ENCODE measurements at places on chromosomes 11 and 22.

DNA sequence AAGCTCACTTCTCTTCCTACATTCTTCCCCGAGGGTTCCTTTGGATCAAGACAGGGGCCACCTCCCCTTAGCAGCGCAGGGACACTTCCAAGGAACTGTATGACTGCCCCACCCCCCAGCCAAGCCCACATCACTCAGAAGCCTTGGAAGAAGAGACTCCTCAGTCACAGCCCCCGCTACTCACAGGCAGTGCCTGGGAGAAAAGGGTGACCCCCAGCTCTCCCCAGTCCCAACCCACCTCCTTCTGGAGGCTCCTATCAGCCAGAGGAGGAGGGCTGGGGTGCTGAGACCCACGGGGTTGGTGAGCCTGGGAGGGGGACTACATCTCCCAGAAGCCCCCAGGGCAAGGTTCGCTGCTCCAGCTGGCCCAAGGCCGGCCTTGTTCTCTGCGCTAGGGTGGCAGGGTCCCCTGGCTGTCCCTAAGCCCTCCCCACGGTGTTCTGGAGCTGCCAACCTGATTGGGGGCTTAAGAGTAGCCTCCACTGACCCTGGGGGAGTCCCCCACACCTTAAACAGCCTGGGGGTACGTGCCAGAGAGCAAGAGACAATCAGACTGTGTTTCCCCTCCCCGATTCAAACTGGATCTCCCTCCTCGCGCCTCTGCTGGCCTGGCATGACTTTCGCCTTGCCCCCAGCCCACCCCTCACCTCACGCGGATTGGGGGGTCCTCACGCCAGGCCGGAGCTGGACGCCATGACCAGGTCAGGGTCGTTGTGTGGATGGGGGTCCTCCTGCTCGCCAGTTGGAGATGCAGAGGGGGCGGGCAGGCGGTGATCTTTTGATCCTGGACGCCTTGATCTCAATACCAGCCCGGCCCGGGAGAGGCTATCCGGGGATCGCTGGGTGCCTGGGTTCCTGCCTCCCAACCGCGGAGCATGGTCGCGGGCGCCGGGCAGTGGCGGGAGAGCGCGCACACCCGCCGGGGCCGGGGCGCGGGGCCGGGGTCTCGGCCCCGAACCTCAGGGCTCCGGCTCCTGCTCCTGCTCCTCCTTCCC, 838 bp downstream of the BCL9L start:
- DNase-seq = peak; percentile 66

DNA sequence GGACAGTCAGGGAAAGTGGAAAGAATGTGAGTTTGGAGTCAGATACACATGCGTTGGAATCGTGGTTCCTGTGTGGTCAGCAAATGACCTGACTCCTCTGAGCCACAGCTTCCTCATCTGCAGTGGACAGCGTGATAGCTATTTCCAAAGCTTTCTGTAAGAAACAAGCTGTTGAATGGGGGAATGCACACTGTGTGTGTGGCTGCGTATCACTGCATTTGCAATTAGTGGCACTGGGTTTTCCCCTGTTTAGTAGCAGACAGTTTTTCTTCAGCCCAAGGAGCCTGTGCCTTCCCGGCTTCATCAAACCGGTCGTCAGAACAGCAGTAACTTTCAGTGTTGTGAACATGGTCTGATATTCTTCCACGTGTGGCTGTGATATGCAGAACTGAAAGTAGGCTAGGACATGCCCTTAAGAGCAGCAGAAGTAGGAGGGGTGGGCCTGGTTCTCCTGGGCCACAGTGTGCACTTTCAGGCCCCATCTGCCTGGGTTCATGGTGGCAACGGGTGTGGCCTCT, 121.5 kb downstream of the RRAS2 start:
- DNase-seq = no peak

DNA sequence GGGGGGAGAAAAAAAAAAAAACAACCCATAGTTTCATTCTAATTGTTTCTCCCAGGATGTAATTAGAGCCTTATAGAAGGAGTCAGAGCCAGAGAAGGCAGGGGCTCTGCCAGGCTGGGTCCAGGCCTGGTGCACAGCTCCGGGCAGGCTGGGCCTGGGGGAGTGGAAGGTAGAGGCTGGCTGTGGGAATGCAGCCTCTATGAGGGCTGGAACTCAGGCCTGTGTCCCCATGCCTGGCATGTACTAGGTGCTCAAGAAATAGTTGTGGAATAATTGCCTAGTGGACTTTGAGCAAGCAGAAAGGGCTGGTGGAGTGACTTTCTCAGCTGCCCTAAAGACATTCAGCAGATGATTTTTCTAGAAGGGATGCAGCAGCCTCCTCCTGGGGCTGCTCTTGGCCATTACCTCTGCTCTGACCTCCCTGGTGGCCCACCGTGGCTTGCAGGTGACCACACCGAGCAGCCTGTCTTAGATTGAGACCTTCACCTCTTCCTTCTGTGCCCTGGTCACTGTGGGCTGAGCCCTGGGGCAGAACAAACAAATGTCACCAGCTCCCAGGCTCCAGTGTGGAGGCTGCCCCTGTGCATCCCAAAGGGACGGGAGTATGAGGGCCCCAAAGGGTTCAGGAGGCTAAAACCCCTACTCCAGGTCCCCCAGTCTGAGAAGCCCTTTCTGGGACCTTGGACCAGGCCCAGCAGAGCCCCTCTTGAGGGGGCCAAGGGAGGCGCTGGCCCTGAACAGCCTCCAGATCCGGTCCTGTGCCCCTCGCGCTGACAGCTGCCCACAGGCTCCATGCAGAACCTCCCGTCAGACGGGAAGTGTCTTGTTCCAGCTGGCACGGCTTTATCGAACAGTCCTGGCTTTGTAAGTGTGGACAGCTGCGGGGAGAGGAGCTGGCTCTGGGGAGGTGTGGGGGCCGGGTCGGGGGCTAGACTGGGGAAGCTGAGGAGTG, 18.8 kb downstream of the MYEOV start:
- DNase-seq = no peak

GRCh38 chr22:23143119-23143518, 1.3 kb upstream of the RSPH14 start:
- DNase-seq = no peak

DNA sequence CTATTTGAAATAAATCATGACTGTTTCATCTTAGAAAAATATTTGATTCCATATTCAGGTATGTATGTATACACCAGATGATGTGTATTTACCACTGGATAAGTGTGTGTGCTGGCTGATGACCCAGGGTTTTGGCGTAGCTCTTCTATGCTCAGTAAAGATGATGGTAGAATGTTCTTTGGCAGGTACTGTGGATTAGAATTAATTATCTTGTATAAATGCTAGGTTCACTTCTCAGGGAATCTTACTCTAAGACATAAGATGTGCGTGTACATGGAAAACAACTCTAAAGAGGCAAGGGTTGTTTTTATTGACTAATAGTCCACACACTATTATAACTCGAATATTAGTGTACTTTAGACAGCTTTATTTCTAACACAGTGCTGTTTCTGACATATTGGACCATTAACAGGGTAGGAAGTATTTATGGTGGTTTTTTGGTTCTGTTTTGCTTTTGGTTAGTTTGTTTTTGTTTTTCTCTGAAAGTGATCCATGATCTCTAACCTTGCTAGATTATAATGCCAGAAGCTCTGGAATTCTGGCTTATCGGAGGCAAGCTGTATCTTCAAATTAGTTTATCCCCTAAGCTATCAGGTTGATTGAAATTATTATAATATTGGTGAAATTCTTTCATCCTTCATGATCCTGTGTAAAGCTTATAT, 1.0 kb upstream of the HBG1 start:
- DNase-seq = no peak

GRCh38 chr11:27095059-27095458, 54.4 kb downstream of the BBOX1 start:
- DNase-seq = no peak

GRCh38 chr11:44886790-44887140, 63.9 kb downstream of the TP53I11 start:
- DNase-seq = no peak

DNA sequence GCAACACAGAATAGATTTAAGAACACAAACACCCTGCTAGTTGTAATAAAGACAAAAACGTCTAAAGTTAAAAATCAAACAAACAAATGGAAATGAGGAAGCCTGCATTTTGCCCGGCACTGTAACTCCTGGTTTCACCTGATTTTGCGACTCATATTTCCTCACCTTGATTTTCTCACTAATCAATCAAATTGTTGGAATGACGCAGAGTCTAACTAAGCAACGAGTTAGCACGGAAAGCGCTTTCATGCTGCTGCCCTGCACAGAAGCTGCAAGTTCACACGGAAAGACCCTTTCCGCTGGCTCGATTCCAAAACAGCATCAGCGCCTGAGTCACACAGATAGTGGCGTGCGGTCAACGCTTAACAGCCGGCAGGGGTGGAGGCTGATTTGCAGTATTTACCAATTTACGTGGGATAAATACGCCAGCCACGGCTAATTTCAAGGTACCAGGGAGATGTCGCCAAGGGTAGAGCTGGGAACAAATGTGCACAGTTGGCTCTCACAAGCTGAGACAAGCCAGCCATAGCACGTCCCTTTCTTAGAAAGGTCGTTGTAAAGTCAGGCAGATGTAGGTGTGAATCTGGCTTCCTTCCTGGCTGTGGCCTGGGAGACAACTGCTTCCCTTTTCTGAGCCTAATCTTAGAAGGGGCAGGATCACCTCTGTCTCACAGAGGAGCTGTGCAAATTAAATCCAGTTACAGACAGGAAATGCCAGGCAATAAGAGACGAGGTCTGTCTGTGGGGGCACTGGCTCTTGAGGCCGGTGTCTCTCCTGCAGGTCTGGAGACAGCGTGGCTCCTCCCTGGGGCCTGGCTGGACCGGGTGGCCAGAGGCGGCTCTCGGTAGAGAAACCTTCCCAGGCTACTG, 76.9 kb upstream of the TTLL12 start:
- peak; percentile 68 for DNase-seq

GRCh38 chr11:76148941-76149613, 57.2 kb downstream of the WNT11 start:
- DNase-seq = no peak

DNA sequence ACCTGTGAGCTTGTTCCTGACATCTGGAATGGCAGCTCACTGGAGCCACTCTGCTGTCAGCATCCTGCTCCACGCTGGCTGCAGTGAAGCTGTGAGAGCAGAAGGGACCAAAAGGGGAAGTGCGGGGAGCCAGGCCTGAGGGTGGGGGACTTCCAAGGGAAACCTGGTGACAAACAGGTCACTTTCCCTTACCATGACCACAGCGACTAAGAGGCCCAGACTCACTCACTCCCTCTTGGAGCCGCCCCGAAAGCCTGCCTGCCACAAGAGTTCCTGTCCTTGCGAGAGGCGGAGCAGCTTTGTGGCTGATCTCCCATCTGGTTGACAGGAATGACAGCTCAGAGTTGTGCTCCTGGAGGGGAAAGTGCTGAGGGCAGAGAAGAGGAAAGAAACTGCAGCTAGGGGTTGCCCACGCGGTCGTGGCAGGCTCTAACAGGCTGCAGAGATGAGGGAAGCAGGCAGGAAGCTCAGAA, 183.8 kb upstream of the NTM start:
- DNase-seq = no peak

DNA sequence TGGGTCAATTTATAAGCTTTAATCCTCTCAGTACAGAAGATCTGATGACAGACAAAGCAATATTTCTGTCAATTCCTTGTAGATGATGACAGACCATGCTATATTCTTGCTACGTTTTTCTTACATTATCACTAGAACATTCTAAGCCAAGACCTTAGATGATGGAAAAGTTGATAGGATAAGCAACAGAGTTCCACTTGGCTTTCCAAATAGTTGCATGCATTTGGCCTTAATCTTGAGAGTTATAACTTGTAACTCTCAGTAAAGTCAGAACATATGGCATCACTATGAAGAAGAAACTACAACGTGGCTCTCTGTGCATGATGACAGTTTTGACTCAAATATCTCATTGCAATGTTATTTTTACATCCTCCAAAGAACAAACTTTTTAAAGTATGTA, 544.3 kb upstream of the LRRC4C start:
- DNase-seq = no peak

- no peak for DNase-seq
Measured at GRCh38 chr22:33381531-33382406, 323.6 kb upstream of the SYN3 start.

- DNase-seq = no peak
Measured at GRCh38 chr11:36167729-36168128, 121.5 kb downstream of the COMMD9 start.

- no peak for DNase-seq
Measured at GRCh38 chr11:62689421-62690183, at the start of gene LRRN4CL. LRRN4CL (minus strand) TSS chr11:62689530; CDS start chr11:62688508, 1,022 bp downstream.

Data from HEK293T (cell line).